ENCODE measurements at places on chromosomes 13 and 19.

DNA sequence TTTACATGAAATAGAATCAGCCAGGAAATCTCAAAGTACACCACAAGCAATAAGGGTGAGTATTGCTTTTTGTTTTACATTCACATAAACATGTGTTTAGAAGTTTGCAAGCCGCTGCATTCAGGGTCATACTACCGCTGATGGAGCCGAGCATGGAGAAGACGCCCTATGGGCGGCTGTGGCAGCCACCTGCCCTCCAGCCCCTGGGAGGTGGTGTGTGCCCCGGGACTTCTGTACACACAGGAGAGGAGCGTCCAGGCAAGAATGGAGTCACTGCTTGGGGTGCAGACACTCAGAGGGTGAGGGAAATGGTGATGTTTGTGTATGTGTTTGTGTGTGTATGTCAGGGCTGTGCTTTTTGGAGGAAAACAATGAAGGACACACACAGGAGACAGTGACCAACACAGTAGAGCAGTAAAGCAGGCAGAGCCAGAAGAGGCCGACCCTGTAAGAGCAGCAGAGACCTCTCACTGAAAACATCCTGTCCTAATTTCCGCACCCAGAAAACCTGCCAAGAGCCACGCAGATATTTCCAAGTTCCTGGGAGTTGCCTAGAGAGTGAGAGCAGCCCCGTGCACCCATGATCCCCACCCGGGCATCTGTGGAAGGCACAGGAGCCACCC lies 108.1 kb upstream of the GJB6 start:
- no peak for DNase-seq

DNA sequence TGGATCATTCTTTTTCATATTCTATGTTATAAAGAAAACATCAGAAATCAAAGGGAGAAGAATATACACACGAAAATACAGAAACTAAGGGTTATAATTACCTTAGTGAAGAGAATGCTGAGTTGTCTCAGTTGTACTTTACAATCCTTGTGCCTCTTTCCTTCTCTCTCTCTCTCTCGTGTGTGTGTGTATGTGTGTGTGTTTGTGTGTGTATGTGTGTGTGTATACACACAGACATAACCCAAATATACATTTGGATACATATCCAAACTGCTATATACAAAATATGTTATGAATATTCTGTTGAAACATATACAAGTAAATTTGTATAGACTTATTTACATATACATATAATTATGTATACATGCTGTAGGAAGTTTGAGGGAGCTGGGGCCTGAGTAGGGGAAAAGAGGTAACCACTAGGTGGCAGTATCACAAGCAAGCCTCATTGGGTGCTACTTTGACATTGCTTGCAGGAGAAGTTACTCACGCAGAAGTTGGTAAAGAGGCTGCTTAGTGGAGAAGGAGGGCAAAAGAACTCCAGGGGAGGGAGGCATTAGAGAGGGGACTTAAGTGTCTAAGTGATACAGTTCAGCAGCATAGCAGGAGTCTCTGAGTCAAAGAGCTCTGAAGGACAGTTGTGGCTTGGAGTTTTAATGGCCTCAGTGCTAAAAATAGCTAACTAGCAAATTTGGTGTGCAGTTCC lies 465.1 kb upstream of the PCDH20 start:
- DNase-seq = no peak

DNA sequence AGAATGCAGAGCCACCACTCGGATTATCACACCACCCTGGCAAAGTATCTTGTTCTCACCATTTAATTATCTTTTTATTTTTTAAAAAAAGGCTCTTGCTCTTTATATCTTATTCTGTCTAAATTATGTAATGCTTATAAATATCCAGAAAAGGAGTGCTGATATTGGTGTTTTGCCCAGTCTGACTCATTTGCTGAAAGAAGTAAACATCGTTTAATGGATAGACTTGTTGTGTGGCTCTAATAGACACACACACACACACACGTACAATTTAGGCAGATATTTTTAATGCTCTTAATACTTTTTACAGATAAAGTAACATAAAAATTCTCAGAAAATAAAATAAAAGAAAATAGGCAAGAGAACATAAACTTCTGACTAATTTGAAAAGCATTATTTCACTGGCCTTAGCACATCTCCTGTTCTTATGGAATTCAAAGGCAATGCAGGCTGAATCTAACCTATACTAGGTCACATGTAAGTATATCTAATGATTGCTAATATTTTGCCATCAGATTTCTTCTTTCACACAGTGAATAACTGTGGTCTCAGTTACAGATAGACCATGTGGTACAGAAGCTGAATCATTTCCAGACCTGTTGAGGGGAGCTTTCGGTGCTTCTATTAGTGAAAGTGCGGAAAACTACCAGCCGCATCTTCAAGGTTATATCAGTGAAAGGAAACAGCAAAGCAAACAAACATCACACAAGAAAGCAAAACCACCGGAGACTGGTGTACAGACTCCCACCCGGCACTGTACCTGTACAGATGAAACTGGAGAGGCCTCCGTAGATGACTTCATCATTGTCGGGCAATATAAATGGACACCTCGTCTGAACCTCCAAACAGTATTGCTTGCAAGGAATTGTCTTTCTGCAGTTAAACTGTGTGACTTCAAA lies 642.1 kb upstream of the ARGLU1 start:
- no peak for DNase-seq

DNA sequence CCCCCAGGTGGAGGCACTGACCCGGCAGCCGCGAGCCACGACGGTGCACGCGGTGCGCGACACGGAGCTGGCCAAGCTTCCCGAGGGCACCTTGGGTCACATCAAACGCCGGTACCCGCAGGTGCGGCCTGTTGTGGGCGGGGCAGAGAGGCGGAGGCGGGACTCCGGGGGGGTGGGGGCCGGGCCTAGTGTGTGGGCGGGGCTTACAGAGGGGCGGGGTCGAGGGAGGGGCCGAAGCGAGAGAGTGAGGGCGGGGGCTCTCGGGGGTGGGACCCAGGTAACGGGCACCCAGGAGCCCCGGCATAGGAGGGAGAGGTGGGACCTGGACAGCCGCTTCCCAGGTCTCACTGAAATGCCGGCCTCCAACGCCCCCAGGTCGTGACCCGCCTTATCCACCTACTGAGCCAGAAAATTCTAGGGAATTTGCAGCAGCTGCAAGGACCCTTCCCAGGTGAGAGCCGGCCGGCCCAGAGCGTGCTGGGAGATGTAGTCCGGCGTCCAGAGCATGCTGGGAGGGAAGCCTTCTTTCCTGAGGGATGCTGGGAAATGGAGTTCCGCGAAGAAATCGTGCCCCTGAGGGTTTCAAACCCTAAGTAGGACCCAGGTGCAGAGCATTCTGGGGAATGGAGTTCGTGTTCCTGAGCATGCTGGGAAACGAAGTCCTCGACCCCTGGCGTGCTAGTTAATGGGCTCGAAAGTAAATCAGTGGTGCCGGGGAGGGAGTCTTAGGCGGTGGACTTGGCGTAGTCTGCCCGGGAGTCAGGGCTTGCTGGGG lies 15.7 kb downstream of the PNPLA6 start:
- DNase-seq = peak; percentile 59

DNA sequence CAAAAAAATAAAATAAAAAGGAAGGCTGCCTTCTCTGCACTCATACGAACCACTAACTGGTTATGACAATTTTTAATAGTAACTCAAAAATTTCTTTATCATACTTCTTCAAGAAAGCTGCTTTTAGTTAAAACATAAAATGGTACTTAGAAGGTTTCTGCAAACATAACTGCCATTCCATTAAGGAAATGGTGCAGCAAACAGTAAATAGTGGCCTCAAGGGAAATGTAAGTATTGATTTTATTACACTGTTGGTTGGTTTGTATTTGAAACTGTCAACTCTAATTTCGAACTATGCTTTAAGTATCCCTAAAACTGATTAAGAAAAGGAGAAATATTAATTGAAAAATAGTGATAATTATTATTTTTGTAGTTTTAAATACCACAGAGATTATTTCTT lies 278.0 kb downstream of the DACH1 start:
- DNase-seq = no peak

DNA sequence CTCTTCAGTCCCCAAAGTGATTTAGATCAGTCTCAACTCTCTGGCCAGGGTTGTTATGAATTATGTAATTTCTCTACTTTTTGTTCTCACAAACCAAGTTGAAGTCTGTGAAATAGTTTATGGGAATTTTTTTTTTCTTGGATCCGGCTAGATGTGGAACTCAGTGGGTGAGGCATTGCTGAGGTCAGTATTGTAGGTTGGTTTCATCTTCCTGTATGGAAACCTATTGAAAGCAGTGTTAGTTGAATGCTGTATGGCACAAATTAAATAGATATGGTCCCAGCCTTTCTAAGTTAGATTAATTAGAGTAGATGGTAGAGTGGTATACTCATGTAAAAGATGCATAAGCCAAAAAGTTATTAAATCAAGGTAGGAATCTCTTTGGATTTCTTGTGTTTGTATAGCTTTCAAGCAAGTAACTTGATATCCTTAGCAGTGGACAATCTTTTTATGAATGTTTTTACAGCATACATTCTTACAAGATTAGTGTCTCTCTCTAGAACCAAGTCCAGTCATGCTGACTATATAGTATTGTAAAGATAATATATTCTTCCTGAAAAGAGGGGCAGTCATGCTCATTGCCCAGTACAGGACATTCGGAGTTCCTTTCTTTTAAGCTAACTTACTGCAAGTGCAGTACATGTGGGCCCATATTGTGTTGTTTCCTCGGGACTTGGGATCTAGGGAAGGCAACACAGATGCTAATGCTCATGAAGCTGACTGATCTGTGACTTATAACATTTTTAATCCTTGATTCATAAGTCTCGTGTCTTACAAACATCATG lies 2541.1 kb downstream of the PCDH9 start:
- DNase-seq = no peak

- DNase-seq = no peak
Measured at GRCh38 chr13:27971776-27972477, 2.8 kb upstream of the CDX2 start.

GRCh38 chr19:447816-448560 lies 12.8 kb downstream of the SHC2 start:
- DNase-seq = no peak

DNA sequence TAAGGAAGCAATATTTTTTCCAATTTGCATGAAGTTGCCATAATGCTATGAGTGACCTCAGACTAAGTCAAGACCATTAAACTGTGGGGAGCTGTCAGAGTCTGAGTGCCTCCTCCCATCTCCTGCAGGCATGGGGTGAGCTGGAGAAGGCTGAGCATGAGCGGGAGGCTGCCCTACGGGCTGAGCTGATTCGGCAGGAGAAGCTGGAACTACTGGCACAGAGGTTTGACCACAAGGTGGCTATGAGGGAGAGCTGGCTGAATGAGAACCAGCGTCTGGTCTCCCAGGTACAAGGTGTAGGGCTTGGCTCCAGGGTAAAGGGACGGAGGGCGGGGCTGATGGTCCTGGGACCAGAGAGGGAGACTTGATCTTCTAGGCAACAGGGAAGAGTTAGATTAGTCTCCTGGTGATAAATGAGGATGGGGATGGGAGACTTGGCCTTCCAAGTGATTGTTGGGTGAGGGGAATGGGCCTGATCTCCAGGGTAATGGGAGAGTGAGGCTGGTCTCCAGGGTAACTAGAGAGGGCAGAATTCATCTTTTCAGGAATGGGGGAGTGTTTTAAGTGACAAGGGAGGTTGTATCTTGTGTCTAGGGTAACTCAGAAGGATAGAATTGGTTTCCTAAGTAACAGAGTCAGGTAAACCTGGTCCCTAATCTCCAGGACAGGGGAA lies 36.0 kb downstream of the SPTBN4 start:
- no peak for DNase-seq
